RCC 7860 (cell line): ENCODE measurements at places on chromosomes 5 and 9.

- no peak for DNase-seq
Observed at GRCh38 chr9:12993466-12993865, 218.6 kb downstream of the LURAP1L start.

DNA sequence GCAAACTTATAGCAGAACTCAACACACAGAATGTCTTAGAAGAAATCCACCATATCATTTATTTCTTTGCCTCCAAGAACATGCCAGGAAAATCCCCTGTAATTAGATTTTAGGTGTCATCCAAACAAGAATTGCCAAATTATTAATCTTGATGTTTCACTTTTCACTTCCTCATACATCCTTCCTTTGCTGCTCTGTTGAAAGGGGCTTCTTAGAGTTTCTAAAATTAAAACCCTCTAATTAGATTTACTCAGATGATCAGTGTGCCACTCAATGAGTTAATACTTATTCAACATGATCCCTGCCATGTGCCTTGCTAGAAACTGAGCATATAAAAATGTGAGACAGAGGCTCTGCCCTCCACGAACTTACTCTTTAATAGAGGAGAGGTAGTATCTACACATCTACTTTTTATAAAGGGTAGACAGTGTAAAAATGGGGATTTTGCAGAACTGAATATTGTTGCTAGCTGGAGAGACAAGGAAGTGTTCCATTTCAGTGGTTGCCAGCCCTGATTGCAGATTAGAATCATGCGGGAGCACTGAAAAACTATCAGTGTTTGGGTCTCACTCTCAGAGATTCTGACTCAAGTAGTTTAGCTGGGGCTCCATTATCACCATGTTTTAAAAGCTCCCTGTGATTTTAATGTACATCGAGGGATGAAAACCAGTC is 498.4 kb downstream of the TLE4 start:
- no peak for DNase-seq

- DNase-seq: no peak
Observed at GRCh38 chr9:70170151-70170790, 88.5 kb upstream of the SMC5 start.

- no peak for DNase-seq
Observed at GRCh38 chr5:66958980-66959641, 237.5 kb downstream of the CD180 start.

DNA sequence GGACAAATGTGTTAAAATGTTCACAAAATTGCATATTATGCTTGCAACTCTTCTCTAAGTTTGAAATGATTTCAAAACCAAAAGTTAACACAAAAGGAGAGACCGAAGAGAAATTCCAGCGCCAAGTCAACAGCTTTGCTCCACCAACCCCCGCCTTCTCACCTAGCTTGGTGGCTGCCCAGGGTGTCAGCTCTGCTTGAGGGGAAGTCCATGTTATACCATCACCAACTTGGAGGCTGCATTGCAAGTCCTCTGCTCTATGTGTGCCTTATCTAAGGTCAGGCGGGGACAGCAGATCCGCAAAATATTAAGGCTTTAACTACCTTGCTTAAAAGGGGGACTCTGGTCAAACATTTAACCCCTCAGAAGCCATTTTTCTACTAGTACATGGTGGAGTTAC is 14.6 kb downstream of the CCNJL start:
- no peak for DNase-seq

- DNase-seq: no peak
Observed at GRCh38 chr5:38267372-38267771, 9.0 kb downstream of the EGFLAM start.

GRCh38 chr5:7850395-7851239 is at the start of gene CFAP90:
Gene CFAP90 (minus strand): TSS chr5:7851133. CDS start chr5:7851021, 112 bp downstream.
- DNase-seq: no peak

- no peak for DNase-seq
Observed at GRCh38 chr9:26756881-26757280, 135.7 kb downstream of the CAAP1 start.
